ENCODE measurements at places on chromosomes 13 and 19.
A peak's percentile ranks its signal among the peaks of the same experiment; 100 is the strongest.

DNA sequence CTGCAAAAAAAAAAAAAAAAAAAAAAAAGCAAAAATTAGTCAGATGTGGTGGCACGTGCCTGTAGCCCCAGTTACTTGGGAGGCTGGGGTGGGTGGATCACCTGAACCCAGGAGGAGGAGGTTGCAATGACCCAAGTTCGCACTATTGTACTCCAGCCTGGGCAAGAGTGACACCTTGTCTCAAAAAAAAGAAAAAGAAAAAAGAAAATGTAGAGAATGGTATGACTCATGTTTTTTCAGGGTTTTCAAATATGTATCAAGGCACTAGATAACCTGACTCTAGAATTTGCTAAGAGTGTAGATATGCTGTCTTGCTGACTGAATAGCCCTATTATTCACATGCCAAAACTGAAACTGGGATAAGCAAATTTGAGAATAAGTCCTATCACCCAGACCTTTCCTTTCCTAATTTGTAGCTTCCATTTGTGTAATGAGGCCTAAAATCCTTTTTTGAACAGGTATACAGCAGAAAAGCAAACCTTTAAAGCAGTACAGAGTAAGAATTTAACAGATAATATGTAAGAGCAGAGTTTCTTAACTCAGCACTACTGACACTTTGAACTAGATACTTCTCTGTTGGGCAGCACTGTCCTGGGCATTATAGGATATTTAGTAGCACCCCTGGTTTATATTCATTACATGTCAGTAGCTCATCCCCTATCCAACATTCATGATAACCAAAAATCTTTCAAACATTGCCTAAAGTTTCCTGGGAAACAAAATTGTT lies 108.6 kb downstream of the ELF1 start:
- DNase-seq = no peak

DNA sequence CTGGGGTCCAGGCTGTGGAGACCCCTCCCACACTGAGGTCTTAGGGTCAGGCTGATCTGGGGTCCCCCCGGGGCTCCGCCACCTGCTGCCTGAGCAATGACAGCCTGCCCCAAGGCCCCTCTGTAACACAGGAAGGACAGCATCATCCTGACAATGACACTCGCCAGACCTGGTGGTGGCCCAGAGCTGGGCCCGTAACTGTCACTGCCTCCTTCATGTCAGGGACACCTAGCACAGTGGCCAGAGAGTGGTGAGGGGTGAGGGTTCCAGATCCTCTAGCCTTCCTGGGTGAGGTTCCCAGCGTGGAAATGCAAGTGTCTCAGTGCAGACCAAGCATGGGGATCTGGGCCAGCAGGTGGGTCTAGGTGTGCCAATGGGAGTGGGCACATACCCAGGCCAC lies 27.8 kb downstream of the OPA3 start:
- no peak for DNase-seq

GRCh38 chr13:92805766-92806165 lies 420.8 kb upstream of the GPC6 start:
- DNase-seq = no peak

GRCh38 chr19:3187662-3188511 lies 2.2 kb downstream of the NCLN start:
- no peak for DNase-seq

GRCh38 chr19:33290082-33290815 lies 12.1 kb downstream of the CEBPA start:
- no peak for DNase-seq

DNA sequence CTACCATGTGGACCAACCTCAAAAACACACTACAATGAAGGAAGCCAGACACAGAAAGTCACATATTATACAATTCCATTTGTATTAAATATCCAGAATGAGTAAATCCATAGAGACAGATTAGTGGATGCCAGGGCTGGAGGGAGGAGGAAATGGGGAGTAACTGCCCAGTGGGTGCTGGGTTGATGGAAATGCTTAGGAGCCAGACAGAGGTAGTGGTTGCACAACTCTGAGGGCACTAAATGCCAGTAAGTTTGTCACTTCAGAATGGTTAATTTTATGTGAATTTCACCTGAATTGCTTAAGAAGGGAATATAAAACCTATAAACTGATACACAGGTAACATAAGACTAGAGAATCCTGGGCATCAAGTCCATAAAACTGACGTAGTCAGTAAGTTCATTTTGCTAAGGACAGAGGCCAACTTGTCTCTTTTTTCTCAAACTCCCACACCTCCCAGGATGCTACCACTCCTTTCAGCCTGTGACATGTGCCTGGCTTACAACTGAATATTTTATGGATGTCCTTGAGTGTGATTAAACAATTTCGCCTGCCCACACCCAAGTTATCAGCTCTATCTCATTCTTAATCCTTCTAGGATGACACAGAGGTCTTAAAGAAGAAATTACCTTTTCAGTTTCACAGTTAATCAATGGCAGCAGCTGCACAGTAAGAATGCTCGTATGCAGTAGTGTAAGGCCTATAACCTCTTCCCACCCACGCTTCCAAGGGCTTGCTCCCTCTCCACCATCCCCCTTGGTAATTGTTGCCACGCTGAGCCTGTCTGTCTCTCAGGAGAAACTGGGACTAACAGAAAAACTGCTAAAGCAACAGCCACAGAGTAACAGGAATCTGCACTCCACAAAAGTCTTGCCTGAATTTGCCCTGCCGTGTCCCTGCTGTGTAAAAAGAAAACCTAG lies 5.9 kb upstream of the MLNR start:
- no peak for DNase-seq

DNA sequence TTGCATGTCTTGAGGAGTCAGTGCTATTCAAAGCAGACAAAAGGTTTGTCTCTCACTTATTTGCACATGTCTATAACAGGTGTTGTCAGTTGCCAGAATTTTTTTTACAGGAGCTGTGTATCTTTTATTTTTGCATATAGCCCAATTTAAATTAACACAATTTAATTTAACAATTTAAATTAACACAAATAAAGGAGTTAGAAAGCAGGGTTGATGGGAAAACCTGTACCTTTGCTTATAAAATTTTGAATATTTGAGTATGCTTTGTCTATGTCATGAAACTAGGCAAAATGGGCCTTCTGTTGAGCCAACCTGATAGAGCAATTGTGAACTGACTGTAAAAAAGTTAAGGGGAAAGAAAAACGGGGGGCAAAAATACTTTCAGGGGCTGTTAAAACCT lies 78.0 kb downstream of the MAP4K1 start:
- DNase-seq = no peak

- peak; percentile 3 for DNase-seq
Observed at GRCh38 chr13:33999811-34000605, 182.1 kb downstream of the RFC3 start.

DNA sequence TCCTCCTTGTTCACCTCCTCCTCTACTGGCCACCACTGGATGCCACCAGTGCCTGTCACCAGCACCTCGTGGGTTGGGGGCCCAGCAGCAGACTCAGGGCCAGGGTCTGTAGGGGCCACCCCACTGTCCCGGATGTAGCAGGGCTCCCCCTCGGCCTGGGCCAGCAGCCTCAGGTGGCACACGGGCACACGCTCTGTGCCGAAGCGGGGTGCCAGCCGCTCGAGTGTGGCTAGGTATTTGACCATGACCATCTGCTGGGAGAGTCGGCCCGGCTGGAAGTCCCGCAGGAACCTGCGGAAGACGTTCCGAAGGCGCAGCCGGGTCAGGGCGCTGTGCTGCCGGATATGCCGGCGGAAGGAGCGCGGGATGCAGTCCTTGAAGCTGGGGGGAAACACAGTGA lies 14.9 kb downstream of the TYK2 start:
- DNase-seq = no peak

- DNase-seq = no peak
Observed at GRCh38 chr19:50721441-50722137, 1.6 kb upstream of the CLEC11A start.

DNA sequence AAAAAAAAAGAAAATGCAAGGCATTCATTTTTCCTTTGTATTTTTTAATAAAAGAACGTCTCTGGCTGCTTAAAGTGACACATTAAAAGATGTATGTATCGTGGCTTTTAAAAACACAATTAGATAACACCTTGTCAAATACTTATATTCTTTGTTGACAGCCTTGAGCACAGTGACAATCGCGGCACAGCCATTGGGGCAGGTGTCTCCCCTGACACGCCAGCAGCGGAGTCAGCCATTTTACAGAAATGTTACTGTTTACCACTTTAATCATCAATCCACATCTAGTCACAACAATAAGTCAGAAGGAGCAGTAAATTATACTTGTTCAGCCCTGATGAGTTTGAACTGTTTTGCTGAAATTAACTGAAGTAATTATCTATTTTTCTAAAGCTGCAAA lies 224.1 kb downstream of the ZNF536 start:
- DNase-seq = no peak

- DNase-seq = no peak
Observed at GRCh38 chr13:20064128-20064527, 96.7 kb downstream of the GJA3 start.

GRCh38 chr19:54207983-54208783 lies 7.5 kb downstream of the RPS9 start:
- DNase-seq = no peak

DNA sequence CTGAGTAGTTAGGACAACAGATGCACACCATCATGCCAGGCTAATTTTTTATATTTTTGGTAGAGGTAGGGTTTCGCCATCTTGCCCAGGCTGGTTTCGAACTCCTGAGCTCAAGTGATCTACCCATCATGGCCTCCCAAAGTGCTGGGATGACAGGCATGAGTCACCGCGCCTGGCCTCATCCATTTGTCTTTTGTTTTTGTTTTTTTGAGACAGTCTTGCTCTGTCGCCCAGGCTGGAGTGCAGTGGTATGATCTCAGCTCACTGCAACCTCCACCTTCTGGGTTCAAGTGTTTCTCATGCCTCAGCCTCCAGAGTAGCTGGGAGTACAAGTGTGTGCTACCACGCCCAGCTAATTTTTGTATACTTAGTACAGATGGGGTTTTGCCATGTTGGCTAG lies 57.0 kb downstream of the DNM2 start:
- no peak for DNase-seq

DNA sequence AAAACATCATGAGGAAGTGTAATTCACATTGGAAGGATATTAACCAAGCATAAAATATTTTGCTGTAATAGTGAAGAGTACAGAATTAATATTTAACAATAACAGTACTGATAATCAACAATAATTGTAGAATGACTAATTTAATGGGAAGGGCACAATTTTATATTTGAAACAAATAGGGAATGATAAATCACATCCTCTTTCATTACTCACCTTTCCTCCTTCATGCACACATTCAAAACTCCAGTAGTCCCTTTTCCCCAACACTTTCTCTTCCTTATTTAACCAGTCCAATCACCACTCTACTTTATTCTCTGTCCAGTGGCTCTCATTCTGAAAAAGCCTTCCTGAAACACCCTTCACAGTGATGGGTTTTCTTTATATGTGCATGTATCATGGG lies 110.8 kb upstream of the POSTN start:
- DNase-seq = no peak

DNA sequence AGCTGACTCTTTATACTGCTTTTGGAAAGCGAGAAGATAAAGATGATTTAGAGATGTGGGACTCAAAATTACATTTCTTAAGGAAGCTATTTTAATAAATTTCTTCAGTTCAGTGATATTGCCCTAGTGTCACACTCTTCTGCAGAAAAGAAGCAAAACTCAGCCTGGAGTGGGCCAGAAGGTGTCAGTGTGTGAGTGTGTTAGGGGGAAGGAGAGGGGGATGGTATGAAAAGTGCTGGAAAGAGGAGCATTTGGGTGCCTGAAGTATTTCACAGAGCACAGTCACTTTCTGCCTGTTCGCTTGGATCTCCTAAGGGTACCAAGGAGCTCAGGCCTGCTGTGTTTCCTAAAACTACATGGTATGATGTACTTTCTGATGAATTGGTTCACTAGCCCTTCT lies 84.5 kb upstream of the FRY start:
- no peak for DNase-seq

DNA sequence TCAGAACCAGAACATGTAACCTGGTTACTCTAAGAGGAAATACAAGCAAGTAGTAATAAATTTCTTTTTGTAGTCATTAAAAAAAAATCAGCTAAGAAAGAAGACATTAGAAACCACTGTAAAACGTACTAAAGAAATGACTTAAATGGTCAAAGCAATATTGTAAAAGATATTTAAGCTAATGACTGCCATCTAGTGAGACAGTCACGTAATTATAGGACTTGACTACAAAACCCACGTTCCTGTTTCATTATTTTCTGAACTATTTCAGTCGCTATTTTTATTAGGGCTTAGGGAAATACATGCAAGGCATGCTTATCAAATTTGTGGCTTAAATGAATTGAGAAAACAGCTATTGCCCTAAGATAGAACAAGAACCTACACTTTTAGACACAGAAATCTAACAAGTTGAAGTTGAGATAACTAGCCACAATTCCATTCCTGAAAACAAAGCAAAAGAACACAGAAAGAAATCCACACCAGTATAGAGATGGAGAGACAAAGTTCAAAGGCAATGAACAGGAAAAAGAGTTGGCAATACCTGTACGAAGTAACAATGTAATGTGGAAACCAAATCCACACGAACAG lies 17.9 kb downstream of the ALG5 start:
- DNase-seq = peak; percentile 15

DNA sequence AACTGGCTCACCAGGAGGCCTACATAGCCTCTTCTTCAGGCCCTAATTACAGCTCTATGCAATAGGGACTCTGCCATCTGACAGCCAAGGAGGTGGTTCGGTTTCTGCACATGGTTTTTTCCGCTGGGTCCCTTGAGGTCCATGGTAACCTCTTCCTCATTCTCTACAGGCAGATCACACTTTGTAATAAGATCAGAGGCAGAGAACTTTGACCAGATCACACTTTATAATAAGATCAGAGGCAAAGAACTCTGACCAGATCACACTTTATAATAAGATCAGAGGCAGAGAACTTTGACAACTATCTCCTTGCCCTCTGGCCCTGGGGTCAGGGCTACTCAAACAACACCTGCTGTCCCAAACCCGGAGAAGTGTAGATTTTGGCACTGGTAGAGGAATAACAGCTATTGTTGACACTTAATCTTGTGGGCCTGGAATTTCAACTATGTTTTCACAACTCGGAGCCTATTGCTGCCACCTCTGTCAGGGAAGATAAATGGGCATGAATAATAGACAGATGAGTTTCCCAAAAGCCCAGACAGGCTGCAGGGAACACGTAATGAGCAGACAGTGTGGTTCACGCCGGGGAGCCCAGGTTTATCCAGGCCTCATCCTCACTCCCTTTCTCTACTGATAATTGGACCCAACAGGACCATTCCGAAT lies 246.1 kb downstream of the UQCRFS1 start:
- DNase-seq = no peak

- no peak for DNase-seq
Observed at GRCh38 chr19:18894254-18895037, 1.5 kb downstream of the CERS1 start.

GRCh38 chr13:32407854-32408253 lies 20.1 kb downstream of the N4BP2L1 start:
- no peak for DNase-seq

- DNase-seq = no peak
Observed at GRCh38 chr13:110354715-110355473, 47.8 kb downstream of the COL4A2 start.

DNA sequence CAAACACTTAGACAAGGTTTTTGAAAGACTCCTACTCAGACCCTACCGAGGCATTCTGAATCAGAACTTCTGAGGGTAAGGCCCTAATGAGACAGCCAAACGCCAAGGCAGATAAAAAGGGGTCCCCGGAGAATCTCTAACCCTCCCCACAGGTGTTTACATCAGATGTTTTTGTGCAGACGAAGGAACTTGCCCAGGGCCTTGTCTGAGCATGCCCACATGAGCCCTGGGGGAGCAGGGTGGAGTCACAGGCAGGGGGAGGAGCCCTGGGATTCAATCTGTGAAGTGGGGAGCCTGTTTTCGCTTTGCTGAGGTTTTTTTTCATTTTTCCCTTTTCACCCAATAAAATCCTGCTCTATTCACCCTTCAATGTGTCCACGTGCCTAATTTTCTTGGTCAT lies 61.6 kb upstream of the MED4 start:
- peak; percentile 15 for DNase-seq

- no peak for DNase-seq
Observed at GRCh38 chr13:42377640-42378382, 105.9 kb downstream of the AKAP11 start.

Measured in LoVo (cell line).